ENCODE measurements at places on chromosomes 3 and 15.

DNA sequence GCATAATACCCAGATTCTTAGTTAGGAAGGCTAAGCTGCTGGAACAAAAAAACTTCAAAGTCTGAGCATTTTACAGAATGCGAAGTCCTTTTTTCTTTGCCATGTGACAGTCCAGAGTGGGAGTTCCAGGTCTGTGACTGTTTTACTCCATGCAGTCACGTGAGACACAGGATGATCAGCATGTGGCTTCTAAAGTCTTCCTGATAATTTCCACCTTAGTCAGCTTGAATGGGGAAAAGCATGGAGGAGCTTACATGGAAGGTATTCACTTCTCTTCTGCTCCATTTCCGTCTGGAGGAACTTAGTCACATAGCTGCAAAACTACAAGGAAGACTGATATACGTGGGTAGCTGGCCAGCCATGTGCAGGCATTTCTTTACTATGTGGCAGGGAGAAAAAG lies 1.7 kb downstream of the SNTN start:
- no peak for DNase-seq

DNA sequence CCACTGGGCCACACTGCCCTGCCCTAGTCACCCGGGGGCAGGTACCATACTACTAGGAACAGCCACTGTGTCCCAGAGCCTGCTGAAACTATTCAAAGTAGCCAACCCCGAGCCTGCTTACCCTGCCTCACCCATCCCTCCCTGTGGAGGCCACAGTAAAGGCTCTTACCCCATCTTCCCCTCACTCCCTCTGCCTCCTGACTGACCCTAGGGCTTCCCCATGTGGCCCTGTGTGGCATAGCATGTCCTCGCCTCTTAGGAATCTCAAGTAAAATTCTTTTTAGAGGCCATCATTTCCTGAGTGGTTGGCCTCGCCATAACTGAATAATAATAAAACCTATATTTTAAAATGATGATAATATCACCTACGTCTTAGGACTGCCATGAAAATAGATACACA lies 112.2 kb upstream of the SLC6A11 start:
- no peak for DNase-seq

DNA sequence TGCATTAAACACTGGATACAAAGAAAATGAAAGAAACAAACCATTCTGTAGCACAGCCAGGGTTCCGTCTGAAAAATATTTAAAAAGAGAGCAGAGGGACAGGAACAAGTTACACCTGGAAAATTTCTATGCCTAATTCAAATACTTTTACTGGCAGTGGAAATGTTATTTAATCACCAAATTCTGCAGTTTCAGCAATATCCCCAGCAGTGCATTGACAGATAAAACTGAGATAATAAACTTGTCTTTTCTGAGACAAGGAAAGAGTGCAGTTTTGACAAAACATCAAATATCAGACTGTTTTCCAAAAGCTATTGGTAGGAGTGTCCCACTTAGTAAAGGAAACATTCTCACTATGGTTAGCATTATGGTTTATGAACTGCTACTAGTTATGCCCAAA lies 173.4 kb upstream of the FAM3D start:
- no peak for DNase-seq

DNA sequence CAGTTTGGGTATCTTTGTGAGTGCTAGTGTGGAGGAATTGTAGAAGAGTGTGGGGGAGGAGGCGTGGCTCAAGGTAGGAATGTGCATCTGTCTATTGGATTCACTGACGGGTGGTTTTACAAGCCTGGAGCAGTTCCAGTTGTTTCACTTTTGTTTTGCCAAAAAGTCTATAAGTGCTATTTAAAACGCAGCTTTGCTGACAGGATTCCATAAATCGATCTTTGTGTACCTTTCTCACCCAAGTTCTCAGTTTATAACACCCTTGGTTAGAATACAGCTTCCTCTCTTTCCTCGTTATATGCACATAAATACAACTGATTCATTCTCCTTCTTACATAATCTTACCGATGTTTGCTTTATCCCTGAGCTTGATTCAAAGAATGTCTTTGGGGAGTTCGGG lies 123.2 kb upstream of the UBE2E2 start:
- DNase-seq, result no peak

GRCh38 chr15:90201130-90201943 lies at the start of gene SEMA4B:
Gene SEMA4B, plus strand, starts transcription at chr15:90201330. Its CDS starts 249 bp downstream, at chr15:90201579.
- DNase-seq, result peak; percentile 10

DNA sequence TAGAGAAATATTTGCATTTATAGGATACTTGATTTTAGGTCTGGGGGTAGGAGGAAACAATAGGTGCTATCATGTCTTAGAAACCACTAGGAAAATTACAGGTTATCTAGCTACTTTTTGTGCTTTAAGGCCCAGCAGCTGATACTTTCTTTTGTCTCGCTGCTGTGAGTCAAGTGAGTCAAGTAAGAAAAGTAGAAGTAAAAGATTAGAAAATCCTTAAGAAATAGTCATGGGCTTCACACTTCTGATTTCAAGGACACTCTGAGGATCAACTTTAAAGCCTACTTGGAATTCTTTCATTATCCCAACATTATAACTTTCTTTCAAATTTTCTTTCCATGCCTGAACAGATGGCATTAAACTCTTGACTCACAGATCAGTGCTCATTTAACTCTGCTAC lies 95.2 kb upstream of the RBMS3 start:
- DNase-seq, result no peak

All from DMS79 treated with DMSO at 0.1 percent for 48 hours (cell line).